GM12864 (cell line): ENCODE measurements at places on chromosomes 6 and 20.

DNA sequence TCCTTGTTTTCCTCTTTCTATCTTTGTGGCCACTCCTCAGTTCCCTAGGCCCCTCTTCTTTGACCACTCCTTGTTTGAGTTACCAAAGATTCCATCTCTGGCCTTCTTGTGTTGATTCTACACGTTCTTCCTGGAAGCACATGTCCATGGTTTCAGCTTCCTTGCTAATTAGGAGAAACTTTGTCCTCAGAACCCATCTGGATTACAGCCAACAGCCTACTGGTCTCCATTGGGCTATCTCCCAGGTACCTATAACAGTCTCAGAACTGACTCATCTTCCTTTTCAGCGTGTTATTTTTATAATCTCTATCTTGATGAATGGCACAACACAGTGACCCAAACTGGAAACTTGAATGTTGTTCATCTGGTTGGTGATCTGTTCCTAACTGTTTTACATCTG lies 17.5 kb downstream of the PTPRA start:
- no peak for DNase-seq

- no peak for DNase-seq
Measured at GRCh38 chr20:52001999-52002666, 189.4 kb downstream of the ZFP64 start.

- no peak for DNase-seq
Measured at GRCh38 chr6:111803804-111804203, 69.4 kb downstream of the FYN start.

DNA sequence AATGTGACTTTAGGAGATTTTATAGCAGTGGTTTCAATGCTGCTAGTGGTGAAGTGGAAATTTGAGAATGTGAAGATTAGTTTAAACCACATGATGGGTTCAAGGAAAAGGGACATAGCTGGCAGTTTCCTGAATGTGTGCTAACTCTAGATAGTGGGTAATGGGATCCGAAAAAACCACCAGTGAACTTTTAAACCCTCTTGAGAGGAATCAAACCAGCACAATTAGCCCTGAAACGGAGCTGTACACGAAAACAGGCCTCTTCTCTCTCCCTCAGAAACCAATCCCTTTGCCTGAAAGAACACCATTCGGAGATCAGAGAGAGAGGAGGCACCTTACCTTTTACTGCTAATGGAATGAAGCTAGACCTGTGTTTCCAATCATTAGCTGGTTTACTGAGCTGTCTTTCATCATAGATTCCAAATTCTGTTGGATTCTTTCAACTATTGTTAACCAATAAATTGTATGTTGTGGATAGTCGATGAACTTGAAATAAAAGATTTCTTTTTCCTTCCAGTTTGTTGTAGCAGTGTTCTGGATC lies 103.9 kb downstream of the AIG1 start:
- no peak for DNase-seq

DNA sequence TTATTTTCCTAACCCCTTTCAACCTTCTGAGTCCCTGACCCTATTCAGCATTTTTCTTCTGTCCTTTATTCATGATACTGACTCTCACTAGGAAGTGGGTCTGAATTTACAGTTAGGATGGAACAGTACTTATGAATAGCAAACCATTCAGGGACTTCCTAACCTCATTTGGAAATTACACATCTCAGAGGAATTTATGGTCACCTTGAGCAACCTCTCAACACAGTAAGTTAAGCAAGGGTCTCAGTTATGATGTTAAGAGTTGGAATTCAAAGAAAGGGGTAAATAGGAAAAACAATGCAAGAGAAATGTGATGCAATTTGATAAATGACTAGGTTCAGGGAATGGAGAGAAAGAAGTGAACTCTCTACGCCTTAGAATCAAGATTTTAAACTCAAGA lies 97.3 kb downstream of the GPR6 start:
- DNase-seq: no peak

DNA sequence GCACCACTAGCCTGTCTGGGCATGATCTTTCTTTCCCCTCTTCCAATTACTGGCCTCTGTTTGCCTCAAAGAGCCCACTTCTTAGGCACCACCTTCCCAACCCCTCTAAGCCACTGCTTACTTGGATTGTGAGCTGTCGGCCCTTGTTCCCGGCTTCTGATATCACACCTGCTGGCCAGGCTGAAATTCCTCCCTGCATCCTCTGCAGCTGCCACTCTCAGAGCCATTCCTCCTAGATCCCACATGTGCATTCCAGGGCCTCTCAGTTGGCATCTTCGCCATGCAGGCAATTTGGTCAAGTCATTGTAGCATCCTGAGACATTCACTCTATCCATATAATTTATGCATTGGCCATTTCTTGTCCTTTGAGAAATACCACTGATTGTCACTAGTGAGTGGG lies 135.9 kb downstream of the OLIG3 start:
- DNase-seq: no peak

GRCh38 chr6:134994431-134994830 lies 44.5 kb upstream of the ALDH8A1 start:
- DNase-seq: no peak

- no peak for DNase-seq
Measured at GRCh38 chr6:156430386-156430785, 346.8 kb upstream of the ARID1B start.

DNA sequence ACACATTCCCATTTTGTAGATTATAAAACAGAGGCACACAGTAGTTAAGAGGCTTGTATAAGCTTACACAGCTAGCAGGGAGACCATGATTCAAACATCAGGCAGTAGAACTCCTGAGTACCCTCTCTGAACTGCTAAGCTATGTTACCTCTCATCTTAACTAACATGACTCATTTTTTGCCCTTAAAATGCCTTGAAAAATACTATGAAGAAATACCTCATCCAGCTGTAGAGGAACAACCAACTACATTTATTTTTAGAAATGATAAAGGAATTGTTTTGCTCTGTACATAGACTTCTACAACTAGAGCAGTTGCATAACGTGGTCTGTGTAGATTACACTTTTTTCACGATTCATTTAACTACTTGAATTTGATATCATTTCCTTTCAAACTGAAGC lies 102.1 kb downstream of the FLRT3 start:
- no peak for DNase-seq

DNA sequence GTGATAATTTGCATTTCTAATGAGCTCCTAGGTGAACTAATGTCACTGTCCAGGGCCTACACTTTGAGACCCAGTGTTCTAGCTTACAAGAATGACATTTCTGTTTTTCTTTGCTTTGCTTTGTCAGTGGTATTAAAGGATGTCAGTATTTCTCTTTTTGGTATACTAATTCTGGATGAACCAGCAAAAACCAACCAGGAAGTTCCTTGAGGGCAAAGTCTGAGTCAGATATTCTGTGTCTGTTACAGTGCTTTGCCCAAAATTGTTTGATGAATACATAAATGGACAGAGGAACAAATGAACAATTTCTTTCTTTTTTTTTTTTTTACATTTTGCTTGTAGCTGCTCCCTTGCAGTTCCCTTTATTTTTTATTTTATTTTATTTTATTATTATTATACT lies 15.4 kb downstream of the COQ3 start:
- DNase-seq: no peak

DNA sequence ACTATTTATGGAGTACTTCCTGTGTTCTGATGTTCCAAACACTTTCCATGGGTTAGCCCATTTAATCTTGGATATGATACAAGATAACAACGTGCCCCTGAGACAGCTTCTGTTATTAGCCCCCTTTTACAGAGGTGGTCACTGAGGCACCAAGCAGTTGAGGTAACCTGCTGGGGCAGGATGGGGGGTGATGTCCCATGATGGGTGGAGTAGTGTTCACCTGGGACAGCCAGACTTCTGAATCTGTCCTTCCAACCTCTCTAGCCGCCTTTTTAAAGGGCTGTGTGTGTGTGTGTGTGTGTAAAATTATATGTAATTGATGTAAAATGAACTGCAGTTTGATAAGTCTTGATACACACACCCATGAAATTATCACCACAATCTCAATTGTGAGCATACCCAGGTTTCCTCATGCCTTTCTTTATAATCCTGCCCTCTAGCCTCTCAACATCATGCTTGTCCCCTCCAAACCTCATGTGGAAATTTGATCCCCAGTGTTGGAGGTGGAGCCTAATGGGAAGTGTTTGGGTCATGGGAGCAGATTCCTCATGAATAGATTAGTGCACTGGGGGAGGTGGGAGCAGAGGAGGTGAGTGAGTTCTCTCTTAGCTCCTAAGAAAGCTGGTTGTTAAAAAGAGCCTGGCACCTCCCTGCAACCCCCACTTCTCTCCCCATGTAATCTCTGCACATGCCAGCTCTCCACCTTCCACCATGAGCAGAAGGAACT lies 39.2 kb downstream of the PLAGL2 start:
- DNase-seq: no peak

DNA sequence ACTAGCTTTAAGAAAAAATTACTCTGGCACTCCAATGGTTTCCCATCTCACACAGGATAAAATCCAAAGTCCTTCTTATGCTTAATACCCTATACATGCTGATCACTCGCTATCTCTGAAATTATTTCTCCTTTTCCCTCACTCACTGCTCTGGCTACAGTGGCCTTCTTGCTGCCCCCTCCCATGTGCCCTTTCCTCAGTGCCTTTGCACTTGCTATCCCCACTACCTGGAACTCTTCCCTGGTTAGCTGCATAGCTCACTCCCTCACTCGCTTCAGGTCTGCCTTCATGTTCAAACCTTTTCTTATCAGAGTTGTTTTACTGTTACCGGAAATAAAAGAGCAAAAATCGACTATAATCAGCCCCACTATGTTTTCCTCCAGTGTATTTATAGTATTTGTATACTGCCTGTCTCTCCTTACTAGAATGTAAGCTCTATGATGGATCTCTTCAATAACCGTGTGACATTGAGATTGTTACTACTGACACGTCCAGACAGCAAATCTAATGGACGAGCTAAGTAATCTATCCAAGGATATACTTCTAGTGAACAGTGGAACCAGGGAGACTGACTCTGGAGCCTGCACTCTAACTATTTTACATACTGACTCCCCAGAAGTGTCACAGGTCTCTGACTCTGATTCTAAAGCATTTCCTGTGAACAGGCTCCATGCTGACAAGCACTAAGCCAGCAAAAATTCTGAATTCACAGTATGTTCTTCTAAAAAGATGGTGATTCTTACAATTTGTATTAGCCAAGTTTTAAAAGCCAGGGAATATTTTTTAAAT lies 25.1 kb downstream of the FKBP5 start:
- DNase-seq: no peak
